Left cardiac atrium (tissue), 4 donors: ENCODE measurements at places on chromosomes 11 and 22.

GRCh38 chr11:67574938-67575337 lies 8.7 kb upstream of the GSTP1 start:
- no peak for DNase-seq

DNA sequence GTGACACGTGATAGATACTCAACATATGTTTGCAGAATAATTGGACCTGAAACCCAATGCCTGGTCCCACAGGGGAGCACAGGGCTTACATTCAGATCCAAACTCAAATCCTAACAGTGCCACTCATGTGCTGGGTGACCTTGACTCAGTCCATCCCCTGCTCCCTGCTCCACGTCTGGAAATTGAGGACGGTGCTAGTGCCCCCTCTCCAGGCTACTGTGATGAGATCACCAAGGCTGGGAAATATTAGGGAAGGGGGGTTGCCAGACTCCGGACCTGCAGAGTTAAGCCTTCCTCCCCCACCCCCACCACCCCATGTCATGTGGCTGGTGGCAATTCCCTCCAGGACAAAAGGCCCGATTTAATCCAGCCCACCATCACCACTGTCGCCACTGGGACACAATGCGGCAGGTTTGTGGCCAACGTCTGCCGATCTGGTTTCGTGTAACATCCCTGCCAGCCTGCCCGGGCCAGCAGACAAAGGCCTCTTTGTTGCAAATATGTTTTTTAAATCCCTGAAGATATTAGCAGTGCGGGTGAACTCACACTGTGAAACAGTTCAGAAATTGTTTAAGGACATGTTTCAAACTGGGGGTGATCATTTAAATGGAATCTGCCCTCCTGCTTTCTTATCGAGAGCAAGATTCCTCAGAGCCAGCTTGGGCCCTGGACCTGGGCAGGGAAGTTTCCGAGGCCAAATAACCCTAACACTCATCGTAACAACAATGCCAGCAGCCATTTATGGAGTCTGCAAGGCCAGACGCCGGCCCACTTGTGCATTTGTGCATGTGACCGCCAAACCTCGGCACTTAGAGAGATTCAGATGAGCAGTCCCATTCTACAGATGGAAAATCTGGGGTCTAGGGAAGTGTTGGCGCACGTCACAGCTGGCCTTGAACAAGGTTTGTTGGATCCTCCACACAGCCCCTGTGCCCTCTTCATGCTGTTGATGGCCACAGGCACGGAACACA lies 19.6 kb upstream of the MN1 start:
- no peak for DNase-seq

GRCh38 chr11:42036201-42036600 lies 576.7 kb upstream of the LRRC4C start:
- no peak for DNase-seq

DNA sequence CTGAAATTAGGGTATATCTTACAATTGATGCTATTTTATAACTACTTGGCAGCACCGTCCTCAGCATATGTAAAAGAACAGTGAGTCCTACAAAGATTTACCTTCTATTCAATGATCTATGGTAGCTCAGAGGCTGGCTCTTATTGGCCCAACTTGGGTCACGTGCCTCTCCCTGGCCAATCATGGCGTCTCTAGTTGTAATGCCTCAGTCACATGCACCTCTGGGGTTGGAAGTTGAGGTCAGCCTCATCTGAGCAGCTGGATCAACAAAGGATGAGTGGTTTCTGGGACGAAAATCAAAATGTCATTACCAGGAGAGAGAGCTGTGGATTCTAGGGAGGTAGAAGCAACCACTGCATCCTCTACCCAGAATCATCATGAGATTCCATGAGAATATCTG lies 22.9 kb upstream of the ASPHD2 start:
- DNase-seq, result no peak

DNA sequence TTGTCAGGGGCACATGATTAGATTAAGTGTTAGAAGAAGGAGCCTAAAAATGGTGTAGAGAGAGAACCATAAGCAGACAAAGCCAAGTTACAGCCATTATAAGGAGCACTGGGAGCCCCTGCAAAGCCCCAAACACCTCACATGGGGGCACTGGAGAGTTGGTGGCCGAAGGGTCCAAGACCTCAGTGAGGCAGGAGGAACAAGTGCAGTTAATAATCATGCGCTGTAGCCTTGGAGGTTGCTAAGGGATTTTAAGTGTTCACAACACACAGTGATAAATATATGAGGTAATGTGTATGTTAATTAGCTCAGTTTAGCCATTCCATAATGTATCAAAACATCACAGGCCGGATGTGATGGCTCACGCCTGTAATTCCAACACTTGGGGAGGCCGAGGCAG lies 54.4 kb upstream of the JAM3 start:
- DNase-seq, result peak; percentile 52

- DNase-seq, result no peak
Measured at GRCh38 chr11:123674297-123674696, 19.9 kb upstream of the SCN3B start.

DNA sequence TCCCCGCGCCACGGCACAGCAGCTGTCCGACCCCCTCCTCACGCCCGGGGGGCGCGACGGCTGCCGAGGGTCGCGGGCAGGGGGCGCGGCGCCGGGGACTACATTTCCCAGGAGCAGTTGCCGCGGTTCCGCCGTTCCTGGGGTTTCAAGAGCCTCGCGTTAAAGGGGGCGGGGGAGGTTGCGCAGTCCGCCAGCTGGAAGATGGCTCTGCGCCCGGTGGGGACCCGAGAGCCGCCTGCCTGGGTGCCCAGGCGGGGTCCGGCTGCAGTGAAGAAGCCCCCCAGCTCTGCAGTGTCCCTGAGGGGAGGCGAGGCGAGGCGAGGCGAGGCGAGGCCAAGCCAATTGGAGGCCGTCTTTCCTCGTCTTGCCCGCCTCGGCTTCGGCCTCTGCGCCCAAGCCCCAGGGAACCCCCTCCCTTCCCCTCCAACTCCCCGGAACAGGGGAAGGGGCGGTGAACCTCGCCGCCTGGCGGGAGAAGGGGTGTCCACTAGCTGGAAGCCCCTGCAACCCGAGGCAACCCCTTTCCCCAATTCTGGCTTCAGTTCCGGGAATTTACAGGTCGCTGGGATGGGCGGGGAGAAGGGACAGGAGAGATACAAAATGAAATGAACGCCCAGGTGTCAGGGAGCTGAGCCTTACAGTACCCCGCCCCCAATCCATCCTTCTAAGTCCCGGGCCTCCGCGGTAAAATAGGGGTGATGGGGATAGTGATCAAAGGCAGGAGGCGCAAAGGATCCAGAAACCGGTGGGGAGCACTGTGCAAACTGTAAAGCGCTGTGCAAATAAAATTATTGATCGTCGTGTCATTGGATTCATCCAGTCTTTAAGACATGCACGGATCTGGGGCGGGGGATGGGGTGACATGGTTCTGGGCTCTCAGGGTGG lies 5.2 kb upstream of the GCAT start:
- DNase-seq, result peak; percentile 77

DNA sequence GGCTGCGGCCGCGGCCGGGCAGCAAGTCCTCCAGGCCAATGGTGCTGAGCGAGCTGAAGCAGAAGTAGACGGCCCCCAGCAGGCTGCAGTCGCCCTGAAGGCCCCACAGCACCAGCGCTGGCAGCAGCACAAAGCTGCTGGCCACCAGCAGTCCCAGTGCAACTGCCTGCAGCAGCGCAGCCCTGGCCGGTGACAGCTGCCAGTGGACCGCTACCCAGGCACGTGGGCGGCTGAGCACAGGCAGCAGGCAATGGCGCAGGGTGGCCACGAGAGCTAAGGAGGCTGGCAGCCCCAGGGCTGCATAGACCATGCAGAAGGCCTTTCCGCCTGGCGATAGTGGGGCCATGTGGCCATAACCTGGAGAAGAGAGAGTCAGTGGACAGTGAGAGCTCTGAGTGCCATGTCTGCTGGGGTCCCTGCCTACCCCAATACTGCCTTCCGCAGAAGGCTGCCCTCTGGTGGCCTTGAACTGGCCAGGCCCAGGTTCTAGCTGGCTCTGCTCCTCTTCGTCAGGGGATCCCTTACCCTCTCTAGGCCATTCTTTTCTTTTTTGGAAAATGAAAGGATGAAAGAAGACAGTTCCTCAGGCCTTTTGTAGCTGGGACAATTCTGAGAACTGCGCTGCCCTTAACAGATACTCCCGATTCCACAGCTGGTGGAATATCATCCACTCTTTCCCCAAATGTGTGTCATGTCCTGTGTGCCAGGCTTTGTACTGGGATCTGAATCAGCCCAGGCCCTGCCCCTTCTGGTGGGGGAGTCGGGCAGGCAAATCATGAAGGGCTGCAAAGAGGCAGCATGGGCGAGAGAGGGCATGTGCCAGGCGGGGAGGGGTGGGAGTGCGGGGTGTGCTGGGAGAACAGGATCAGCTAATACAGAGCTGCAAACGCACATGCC lies 1.8 kb downstream of the KCNK7 start:
- DNase-seq, result no peak

GRCh38 chr11:33940538-33940815 lies 48.6 kb upstream of the LMO2 start:
- DNase-seq, result no peak

GRCh38 chr11:72190631-72191071 lies 1.3 kb upstream of the FOLR1 start:
- DNase-seq, result no peak

- DNase-seq, result no peak
Measured at GRCh38 chr11:94662065-94662779, 95.1 kb downstream of the PIWIL4 start.

DNA sequence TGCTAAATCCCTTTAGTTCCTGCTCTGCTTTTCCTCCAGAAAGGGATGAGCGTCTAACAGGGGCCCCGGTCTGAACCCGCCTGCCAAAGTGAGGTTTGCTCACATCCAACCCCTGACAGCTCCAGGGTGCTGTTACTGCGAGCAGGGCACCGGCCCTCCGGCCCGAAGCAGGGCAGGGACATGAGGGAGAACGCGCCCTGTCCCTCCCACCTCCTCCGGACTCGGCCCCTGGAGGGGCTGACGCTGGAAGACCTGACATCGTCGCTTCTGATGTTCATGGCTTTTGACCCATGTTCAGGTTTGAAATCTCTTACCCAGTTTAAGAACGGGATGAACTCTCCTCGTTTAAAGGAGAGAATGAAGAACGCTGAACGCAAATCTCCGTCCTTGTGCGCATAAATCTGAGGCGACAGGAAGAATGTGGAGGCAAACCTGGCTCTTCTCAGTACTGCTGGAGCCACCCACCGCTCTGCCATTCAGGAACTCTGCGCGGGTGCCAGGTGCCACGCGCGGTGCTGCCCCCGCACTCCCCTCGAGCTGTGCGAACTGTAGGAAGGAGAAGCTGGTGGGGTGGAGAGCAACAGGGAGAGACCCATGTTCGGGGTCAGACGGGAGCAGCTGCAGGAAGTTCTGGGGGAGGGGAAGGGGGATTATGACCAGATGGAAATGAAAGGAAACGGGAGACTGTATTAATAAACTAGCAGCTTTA lies 826 bp upstream of the EEF1G start:
- DNase-seq, result peak; percentile 28

GRCh38 chr11:120714438-120714837 lies 202.9 kb downstream of the GRIK4 start:
- no peak for DNase-seq

- DNase-seq, result no peak
Measured at GRCh38 chr11:122242731-122243130, 126.7 kb upstream of the BLID start.

DNA sequence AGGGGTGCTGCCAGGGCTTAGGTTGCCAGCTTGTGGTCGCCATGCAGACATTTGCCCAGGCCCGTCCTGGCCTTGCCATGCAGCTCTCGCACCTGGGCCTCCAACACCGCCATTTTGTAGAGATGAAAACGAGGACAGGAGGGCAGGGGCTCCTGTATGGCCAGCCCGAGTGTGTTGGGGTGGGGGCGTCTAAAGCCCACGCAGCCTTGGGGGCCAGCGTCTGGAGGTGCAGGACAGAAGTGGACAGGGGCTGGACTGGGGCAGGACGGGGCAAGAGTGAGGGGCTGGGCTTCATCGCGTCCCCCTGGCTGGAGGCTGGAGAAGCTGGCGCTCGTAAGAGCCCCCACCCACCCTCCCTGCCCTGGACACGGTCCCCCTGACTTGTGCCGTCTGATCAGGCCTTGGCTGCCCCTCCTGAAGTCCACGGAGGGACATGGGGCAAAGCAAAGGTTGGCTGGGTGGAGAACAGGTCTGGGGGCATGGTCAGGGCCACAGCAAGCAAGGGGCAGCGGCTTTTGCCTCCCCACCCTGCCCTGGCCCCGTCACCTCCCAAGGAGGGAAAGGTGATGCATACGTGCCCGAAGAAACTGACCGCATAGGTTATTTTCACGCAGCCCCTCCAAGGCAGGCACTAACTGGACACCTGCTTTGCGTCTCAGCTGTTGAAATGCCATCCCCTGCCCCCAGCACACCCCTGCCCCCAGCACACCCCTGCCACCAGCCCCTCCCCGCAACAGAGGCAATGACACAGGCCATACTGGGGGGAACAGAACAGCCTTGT lies 815 bp downstream of the TNNT3 start:
- no peak for DNase-seq

- DNase-seq, result peak; percentile 78
Measured at GRCh38 chr11:47152953-47153950, 23.4 kb downstream of the ARFGAP2 start.

GRCh38 chr22:36332623-36333332 lies 55.0 kb downstream of the MYH9 start:
- DNase-seq, result no peak

GRCh38 chr11:111107501-111107900 lies 138.0 kb upstream of the POU2AF2 start:
- no peak for DNase-seq

DNA sequence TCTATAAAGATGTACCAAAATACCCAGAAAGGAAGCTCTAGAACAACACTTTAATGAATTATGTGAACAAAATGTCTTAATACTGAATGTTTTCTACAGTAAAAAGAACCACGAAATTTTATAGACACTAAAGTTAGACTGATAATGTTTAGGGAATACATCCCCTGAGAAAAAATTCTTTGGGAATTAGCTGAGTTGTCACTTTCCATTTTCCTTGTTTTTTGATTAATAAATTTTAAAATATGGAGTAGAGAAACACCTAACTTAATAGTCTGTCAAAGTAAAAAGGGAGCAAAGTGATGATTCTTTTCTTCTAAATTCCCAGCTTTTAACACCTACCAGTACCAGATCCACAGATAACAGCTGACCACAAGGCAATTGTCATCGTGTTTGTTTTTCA lies 23.1 kb upstream of the SCN3B start:
- DNase-seq, result no peak

DNA sequence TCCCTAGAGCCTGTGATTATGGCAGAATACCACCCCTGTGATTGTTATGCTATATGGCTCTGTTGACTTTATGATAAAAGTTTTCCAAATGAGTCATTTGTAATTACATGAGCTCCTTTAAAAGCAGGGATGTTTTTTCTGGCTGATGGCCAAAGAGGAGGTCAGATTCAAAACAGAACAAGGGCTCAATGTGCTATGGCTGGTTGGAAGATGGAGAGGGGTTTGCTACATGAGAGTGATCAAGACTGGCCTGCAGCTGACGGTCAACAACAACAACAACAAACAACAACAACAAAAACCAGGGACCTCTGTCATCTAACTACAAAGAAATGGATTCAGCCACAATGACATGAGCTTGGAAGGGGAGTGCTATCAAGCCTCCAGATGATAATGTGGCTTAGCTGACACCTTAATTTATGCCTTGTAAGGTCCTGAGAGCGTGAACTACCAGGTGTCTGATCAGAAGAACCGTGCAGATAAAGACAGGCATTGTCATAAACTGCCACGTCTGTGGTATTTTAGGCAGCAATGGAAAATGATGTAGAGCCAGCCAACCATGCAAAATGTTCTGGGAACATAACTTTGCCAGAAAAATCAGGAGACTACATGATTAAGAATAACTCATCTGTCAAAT lies 47.2 kb downstream of the PIWIL3 start:
- peak; percentile 57 for DNase-seq

GRCh38 chr11:130197386-130198035 lies 37.9 kb downstream of the ST14 start:
- no peak for DNase-seq
